ENCODE measurements at places on chromosomes 5 and 9.

GRCh38 chr9:129148463-129149204 lies 29.4 kb downstream of the IER5L start:
- no peak for DNase-seq

DNA sequence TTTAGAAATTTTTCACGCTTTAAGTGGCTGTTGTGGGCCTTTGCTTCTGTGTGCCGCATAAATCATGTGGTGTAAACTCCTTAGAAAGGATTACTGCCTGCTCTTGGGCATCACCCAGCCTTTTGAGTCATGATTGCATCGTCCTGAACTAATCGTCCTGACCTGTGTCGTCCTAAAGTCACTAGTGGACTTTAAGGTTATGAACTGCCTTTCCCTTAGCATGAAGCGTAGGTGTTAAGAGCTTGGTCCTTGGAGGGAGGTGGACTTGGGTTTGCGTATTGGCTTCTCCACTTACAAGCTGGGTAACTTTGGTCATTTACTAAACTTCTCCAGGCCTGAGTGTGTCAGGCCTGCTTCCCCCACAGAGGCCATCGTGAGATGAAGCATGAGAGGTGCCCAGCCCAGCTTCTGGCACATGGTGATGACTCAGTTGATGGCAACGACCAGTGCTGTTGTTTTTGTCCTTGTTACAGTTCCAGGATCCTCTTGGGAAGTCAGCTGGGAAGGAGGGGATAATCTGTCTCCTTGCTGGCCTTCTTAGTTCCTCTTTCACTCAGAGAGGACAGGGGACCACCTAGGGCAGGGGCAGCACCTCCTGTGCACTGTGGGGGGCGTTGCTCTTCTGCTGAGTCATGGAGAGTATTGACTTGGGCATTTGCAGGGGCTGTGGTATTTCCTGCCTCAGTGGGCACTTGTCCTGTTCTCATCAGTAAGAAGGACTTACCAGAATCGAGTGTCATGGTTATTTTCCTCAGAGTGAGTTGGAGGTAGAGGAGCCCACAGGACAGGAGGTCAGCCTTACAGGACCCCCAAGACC lies 54.2 kb upstream of the NCS1 start:
- peak; percentile 33 for DNase-seq

- DNase-seq, result peak; percentile 47
These were observed 145.9 kb downstream of the PRELID2 start for GRCh38 chr5:145689235-145689634.

GRCh38 chr9:114017741-114018715 lies 60.1 kb downstream of the AMBP start:
- DNase-seq, result no peak

GRCh38 chr5:119343052-119343451 lies 12.8 kb upstream of the TNFAIP8 start:
- DNase-seq, result no peak

DNA sequence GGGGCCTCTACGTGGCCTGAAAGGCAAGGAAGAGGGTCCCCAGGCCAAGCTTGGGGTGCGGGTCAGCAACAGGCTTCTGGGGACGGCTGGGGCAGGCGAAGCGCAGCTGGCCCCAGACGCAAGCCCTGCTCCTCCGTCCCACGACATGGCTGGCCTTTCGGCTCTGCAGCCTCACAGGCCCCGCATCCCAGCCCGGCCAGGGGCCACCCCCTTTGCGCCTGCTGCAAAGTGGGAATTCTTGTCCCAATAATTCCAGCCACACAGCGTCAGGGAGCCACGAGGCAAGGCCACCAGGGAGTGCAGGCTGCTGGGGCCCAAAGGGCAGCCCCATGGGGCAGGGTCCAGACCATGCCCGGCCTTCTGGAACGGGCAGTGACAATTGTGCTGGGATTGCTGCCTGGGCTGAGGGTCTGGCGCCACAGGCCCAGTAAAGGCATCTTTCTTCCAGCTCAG lies 1.1 kb upstream of the ENTPD2 start:
- no peak for DNase-seq

- DNase-seq, result no peak
These were observed 797 bp downstream of the TOR2A start for GRCh38 chr9:127734247-127734746.

- DNase-seq, result no peak
These were observed 5.3 kb downstream of the IL12B start for GRCh38 chr5:159324986-159325385.

DNA sequence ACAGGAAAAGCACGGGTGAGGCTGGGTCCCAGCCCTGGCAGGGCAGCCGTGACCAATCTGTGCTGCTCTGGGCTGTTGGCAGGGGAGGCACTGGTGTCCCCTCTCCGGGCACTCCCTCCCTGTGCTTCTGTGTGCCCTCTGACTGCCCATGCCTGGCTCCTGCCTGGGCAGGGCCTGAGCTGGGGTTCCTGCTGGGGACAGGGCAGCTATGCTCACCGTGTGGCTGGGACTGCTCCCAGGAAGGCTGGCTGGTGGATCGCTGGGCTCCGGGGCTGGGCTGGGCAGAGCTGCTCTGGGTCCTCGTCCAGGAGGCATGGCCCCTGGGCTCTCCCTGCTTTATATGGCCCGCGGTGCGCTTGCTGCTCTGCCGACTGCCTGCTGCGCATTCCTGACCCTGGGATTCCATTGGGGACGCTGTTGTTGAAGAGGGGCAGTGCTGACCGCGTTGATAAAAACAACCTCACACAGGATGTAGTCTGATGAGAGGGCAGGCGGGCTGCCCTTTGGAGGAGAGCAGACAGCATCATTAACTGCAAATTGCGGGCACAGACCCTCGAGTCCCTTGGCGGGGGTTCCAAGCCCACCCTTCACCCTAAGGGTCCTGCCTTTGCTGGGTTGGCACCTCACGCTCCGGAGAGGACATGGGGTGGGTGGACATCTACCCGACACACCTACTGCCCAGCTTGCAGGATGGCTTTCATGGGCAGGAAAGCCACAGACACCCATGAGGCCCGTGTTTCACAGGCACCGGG lies 955 bp downstream of the QRFP start:
- DNase-seq, result no peak

DNA sequence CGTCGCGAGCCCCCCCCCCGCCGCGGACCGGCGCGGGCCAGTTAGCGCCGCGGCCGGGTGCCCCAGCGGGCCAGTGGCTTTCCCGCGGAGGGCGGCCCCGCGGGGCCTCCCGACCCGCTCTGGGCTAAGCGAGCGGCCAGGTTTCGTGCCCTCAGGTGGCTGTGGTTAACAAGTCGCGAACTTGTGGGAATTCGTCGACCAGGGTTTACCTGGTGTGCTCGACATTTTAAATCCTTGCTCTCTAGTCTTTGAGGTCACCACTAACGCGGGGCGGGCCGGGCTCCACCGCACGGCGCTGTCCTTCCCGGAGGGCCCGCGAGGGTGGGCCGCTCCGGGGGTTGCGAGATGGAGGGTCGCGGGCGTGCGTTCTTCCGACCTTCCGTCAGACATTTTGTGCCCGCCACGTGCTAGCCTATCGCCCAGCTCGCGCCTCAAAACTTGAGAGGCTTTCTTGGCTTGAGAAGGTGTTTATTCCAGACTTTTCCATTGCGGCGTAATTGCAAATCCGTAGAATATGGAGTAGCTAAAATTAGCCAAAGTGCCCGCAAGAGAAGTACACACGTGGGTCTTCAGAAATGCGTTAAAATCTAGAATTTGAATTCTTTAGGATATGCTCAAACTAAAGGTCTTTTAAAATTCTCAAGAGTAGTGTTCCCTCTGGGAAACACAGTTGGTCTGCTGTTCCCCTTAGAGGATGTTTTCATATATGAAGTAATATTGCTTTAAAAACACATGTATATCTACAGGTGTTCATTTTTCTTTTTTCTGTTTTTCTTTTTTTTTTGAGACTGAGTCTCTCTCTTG lies 2.1 kb downstream of the ANP32B start:
- DNase-seq, result no peak

- no peak for DNase-seq
These were observed 33.4 kb upstream of the CSNK1G3 start for GRCh38 chr5:123478546-123478945.

DNA sequence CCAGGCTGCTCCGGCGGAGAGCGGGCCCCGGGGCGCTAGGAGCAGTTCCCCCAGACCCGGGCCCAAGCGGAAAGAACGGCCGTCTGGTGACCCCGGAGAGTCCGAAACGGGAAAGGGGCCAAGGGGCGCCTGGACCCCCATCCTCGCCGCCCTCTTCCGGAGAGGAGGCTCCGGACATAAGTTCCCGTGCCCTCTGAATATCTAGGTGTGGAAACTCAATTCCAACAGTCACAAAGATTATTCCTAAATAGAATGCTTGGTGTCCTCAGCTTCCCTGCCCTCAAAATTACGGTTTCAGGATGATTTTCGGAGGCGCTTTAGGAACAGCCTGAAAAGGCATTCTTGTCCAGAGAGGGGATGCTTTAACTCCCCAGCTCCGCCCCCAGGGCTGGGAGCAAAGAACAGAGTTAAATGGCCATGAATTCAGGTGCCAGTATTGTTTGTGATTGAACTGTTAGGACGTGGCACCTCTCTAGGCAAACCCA lies 681 bp upstream of the LHFPL2 start:
- no peak for DNase-seq

DNA sequence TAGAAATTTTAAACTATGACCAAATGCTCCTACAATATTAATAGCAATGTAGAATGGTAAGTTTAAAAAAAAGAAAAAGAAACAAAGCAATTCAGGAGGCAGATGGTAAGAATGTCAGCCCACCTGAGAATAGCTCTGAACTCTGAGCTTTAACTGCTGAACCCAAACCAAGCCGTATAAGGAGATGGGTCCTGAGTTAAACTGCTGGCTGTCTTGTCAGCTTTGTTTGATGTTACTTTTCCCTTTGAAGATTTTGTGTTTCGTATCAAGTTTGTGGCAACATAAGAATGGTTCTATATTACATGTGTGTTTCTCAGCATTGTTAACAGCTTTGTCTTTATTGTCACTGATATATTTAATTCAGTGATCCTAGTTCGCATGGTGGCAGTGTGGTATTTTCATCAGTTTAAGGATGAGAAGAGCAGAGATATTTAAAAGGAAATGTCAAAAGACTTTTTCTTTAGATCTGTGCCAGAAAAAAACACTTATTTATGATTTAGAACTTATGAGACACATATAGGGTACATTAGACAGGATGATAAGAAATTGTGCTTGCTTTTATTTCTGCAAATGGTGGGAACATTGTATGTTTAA lies 390.1 kb downstream of the CCDC171 start:
- no peak for DNase-seq

- DNase-seq, result peak; percentile 71
These were observed at the start of gene SNCAIP for GRCh38 chr5:122311961-122312590. SNCAIP (plus strand) TSS chr5:122312237; CDS start chr5:122391135, 78,898 bp downstream.

GRCh38 chr9:13919401-13919800 lies 394.5 kb downstream of the NFIB start:
- DNase-seq, result no peak

DNA sequence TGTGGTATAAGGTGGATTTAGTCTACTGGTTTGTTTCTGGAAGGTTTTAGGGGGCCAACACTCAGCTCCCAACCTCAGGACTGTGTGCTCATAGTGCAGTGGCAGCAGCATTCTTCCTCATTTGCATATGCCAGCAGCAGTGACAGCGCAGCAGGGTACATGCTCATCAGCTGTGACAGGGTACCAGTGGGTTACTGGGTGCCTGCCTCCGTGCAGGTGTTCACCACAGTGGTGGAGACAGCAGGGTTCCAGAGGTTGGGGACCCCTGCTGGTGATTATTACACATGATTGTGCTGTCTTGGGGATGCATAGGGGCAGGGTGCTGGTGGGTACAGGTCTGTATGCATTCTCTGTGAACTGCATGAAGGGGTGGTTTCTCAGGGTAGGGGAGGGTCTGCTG lies 45.5 kb upstream of the IFNE start:
- DNase-seq, result no peak

DNA sequence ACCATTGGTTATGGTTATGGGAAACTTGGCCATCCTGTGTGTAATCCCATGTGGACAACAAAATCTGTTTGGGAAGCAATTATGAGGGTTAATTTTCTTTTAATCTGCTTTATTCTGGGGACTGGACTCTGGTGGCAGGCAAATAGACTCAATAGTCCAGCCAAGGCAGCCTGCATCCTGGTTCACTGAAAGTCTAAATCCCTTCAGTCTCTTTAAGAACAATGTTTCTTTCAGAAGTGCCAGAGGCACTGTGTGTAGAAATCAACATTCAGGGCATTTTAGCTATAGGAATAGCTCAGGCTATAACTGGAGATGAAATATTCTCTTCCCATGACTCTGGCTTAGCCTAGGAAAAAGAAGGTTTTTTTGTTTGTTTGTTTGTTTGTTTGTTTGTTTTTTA lies 118.0 kb downstream of the SPATA31D1 start:
- DNase-seq, result no peak

- no peak for DNase-seq
These were observed 601 bp downstream of the ERGIC1 start for GRCh38 chr5:172834415-172835289.

DNA sequence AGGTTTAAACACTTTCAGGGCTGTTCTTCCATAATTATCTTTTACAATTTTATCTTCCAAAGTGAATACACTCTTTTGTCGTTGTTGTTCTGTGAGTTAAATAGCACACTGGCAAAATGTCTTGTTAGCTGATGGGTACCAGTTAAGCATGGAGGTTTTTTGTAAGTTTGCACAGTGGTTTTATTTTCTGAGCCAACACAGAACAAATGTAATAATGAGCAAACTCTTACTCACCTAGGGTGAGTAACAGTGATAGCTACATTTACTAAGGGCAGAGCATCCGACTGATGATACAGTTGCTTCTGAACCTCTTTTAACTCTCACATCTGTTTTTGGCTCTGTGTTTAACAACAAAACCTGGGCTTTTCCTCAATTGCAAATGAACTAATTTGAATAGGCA lies 103.2 kb downstream of the CTNND2 start:
- DNase-seq, result no peak

DNA sequence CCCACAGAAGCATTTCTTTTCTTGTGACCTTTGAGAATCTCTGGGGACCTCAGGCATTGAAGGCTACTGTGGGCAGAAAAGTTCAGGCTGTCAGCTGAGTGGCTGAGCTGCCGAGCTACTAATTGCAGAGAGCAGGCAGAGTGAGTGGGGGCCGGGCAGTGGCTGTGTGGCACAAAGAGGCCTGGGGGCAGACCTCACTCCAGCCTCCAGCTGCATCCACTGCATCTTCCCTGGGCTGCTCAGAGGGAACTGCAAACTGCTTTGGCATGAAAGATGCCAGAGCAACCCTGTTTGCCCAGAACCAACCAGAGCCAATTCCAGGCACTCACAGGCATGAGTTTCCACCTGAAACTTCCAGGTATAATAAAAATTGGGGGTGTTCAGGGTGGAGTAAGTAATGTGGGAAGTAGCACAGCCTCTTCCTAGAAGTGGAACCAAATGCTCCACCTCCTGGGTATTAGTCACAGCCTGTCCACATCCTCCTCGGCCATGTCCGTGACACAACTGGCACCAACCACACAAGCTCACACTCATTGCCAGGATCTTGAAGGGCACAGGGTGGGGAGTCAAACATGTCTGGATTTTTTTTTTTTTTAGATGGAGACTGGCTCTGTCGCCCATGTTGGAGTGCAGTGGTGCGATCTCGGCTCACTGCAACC lies 548.9 kb downstream of the BNC2 start:
- DNase-seq, result no peak

DNA sequence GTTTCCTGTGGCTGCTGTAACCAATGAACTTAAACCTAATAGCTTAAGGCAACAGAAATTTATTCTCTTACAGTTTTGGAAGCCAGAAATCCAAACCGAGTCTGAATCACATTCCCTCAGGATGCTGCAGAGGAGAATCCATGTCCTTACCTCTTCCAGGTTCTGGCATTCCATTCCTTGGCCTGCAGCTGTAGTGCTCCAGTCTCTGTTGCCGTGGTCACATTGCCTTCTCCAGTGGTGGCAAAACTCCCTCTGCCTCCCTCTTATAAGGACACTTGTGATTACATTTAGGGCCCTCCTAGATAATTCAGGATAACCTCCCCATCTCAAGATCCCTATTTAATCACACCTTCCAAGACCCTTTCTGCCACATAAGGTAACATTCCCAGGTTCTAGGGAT lies 88.7 kb upstream of the SHB start:
- no peak for DNase-seq

GRCh38 chr9:116435706-116436105 lies 251.4 kb upstream of the TRIM32 start:
- DNase-seq, result no peak
